ENCODE measurements at places on chromosomes 7 and 10.
A peak's percentile ranks its signal among the peaks of the same experiment; 100 is the strongest.

- DNase-seq, result no peak
Observed at GRCh38 chr10:51524041-51524440, 175.4 kb downstream of the CSTF2T start.

GRCh38 chr10:75613685-75614504, 182.5 kb downstream of the LRMDA start:
- peak; percentile 54 for DNase-seq

GRCh38 chr10:110613341-110613995, 30.7 kb upstream of the RBM20 start:
- DNase-seq, result no peak

DNA sequence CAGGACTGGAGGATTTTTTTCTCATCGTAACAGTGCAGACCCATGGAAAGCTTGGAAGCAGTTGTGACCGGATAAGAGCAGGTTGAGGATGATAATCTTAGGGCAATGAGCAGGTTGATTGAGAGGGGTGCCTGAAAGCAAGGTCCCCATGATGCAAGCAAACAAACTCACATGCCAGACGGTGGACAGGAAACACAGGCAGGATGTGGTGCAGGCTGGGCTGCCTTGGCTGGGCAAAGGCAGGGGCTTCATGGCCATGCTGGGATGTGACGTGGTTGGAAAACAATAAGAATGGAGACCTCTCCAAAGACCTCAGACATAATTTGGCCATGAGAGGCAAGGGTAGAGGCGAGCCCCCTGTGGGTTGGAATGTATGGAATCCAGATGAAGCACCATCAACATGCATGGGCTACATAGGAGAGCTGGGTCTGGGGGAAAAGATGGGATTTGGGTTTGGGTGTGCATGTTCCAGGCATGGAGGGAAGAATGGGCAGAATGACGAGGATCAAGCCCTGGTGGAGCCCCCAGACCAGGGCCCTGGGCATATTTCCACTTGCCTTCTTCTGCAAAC, 58.3 kb downstream of the IKZF1 start:
- DNase-seq, result no peak

- no peak for DNase-seq
Observed at GRCh38 chr7:101235050-101235449, 2.6 kb downstream of the CLDN15 start.

- peak; percentile 48 for DNase-seq
Observed at GRCh38 chr7:135160098-135160857, 10.2 kb downstream of the CYREN start.

DNA sequence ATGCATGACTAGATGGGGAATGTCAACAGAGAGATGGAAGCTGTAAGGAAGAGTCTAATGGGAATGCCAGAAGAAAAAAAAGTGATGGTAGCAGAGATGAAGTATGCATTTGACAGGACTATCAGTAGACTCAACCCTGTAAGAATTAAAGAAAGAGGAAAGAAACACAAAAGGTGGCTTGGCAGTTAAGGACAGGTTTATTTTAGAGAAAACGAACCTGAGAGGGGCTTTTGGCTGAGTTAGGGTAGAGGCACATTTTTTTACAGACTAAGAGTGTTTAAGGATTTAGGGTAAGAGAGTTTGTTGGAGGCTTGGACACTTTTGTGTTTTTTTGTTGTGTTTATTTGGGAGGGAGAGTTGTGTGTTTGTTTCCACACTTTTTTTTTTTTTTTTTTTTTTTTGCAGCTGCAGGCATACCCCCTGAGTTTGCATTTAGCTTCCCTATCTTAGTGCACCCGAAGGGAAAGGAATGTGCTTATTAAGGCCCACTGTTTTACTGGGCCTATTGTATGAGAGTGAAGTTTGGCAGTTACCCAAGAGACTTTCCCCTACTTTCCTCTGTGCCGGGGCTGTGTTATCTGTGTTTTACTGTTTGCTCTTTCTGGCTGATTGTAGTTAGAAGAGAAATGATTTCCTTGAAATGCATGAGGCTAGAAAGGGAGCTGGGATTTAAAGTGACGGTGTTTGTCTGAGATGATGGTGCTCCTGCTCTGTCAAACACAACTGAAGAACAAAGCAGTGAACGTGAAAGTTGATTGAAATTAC, 32.0 kb downstream of the NPVF start:
- DNase-seq, result no peak
